ENCODE measurements at places on chromosomes 12 and 14.

DNA sequence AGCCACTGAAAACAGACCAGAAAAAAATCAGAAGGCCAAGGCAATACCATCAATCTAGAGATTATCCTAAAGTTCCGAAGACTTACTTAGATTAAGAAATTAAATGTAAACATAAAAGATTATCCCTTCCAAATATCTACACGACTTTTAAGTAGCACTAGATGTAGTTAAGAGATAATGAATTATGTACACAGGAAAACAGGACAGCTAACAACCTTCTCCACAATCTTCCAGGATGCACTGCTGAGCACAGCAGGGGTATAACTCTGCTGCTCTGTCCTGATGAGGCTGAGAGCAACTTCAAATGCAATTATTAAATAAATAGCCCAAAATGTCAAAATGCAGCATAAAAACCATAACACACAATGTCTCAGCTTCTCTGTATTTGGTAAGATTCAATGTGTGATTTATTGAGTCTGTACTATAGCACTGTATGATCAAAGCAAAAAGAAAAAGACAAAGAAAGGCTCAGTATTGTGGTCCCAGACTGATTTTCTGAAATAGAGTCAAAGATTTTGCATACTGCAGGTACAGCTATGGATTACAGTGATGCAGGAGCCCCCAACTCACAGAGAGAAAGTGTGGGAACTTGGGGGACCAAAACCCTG is 56.9 kb downstream of the TMTC1 start:
- no peak for DNase-seq

DNA sequence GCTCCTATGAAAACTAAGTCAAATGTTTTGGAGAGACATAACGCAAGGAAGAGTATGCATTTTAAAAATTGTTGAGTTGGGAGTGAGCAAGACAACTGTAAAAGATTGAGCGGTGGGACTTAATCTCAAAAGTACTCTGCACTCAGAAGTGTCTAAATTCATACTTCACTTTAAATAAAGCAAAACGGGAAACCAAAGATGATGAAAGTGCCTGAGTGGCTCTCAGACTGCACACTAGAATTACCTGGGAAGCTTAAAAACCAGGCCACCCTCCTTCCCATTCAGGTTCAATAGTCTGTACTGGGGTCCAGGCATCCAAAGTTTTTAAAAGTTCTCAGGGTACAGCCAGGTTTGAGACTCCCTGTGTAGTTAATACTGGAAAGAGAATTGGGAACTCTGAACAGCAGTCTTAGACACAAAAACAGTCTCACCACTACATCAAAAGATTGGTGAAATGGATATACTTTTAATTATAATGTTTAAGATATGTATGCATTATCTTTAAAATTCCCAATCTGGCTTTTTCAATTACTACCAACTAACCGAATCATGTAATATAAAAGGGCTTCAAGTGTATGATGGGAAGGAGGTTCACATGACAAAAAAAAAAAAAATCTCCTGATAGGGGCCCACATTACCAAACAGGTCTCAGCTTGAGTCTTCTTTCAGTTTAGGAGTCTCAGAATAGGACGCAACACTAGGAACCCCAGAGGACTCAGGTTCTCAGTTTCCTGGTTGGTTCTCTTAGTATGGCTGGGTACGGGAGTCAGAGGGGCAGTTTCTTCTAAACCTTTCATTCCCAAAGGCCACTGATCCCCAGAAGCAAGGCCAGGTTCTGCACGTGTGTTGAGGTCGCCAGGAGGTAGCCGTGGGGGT is 1.0 kb downstream of the HOMEZ start:
- peak; percentile 54 for DNase-seq

- no peak for DNase-seq
These were observed 388.1 kb downstream of the ZFP36L1 start for GRCh38 chr14:68404652-68405183.

- DNase-seq = no peak
These were observed 11.8 kb upstream of the SYNE2 start for GRCh38 chr14:63840981-63841380.

DNA sequence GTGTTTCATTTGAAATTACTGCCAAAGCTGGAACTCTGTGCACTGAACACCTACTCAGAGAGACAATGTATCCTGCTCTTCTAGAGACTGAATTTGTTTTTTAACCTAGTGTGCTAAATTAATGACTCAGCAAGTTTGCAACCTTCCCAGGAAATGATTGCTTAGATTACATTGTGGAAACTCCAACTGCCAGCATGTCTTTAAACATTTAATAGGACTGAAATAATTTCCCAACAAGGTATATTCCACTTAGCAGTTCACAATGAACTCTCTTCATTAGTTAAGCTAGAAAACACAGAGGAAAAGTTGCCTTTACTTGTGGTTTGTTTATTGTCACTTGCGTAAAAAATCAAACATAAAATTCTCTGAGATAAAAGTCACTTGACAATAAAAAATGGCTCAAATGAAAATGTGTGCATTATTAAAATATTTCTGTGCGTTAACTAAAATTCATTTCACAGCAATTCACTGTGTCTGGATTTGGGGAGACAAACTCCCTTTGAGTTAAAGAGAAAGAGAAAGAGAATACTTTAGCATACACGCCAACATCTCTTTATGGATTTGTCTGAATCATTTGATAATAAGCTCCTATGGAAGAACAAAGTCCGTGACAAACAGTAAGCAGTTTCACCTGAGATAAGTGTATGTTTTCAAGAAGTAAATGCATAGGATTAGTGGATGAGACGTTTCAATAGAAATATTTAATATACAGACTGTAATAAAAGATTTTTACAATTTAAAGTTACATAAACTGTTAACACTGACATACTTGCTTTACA is 284.0 kb downstream of the PRKD1 start:
- DNase-seq = no peak

- no peak for DNase-seq
These were observed 907.2 kb downstream of the LRFN5 start for GRCh38 chr14:42513837-42514236.

DNA sequence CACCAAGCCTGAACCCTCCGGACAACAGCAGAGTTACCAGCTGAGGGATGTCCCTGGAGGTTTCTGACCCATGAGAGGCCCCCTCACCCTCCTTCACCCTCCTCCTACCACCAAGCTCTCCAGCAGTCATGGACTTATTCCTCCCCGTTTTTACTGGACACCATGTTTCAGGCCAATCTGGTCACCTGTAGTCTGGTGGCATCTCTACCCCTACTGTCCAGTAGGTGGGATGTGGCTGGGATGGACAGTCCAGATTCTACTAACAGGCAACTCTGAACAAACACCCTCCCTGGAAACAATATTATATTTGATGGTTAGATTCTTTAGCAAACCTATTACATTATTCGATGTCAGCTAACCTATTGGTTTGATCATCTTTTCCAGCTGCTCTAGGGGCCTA is 83.2 kb downstream of the SLC38A1 start:
- DNase-seq = no peak

DNA sequence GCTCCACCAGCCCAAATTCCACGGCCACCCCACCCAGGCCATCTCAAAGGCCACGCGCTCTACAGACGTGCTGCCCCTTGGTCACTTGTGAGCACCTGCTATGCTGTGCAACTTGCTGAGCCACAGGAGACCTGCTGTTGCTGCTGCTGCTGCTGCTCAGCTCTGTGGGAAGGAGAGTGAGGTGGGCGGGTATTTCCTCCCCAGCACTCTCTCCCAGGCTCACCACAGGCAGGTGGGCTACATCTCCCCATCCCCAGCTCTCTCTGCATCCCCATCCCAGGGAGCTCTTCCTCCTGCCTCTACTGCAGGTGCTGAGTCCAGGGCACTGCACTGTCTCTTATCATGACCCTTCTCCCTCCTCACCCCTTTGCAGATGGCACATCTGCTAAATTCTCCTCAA is 306.9 kb downstream of the BCL11B start:
- DNase-seq = no peak

GRCh38 chr14:21192447-21192822 is 36.6 kb upstream of the OR5AU1 start:
- no peak for DNase-seq

- no peak for DNase-seq
These were observed 61.2 kb downstream of the NOC4L start for GRCh38 chr12:132205271-132206045.

- no peak for DNase-seq
These were observed 24.7 kb downstream of the HEATR5A start for GRCh38 chr14:31395572-31396205.

DNA sequence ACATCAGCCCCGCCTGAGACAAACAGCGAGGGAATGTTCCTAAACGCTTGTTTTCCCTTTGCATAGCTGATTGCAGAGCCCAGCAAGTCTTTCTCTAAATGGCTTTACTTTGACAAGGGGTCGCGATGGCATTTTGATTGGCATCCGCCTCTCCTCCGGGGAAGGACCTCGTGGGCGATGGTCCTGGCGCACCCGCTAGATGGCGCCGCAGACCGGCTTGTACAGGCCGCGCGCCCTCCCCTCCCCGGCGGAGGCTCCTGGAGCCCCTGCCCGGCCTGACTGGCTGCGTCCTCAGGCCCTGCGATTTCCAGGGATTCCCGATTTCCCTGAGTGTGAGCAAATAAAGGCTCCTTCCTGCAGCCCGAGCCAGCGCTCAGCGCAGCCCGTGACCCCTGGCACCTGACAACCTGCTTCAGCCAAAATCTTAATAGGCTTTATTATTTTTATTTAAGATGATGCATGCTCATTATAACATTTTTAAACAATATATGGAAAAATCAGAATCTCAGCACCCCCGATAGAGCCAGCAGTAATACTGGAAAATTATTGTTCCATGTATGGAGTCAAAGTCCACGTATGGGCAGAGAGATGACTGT is 468.3 kb downstream of the AACS start:
- peak; percentile 64 for DNase-seq

DNA sequence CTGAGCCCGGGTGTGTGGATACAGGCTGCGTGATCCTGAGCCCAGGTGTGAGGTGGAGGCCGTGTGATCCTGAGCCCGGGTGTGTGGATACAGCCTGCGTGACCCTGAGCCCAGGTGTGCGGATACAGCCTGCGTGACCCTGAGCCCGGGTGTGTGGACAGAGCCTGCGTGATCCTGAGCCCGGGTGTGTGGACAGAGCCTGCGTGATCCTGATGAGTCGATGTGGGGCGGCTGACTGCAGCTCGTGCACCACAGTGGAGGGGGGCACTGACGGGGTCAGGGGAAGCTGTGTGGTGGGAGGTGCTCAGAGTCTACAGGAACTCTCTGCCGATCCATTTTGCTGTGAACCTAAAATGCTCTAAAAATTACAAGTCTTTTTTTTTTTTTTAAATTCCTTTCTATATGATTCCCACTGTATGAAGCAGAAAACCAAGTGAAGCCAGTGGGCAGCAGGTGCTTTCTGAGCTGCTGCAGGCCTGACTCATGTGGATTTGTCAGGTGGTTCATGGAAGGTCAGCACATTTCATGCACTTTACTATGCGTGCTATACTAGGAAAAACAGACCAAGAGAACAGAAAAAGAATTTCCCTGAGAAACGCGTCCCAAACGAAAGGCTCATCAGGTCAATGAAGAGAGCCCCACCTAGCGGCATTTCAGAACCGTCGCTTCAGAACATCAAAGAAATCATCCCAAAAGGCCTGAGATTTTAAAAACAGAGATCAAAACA is 19.3 kb downstream of the BRF1 start:
- peak; percentile 33 for DNase-seq

DNA sequence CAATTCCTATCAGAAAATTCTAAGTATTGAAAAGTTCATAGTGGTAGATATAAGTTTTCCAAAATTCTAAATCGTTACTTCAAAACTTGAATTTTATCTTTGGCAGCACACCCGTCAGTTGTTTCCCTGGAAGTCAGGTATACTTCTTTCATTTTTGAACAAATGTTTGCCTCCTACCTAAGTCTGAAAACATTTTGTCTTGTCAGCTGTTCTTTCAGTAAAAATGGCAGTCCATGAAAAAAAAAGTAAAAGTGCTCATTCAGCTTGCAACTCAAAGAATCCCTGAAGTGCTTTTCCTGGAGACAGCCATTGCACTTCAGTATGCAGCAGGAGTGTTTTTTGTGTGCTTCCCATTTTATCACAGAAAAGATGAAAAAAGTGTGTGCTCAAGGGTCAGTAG is 130.1 kb upstream of the NEDD1 start:
- no peak for DNase-seq

DNA sequence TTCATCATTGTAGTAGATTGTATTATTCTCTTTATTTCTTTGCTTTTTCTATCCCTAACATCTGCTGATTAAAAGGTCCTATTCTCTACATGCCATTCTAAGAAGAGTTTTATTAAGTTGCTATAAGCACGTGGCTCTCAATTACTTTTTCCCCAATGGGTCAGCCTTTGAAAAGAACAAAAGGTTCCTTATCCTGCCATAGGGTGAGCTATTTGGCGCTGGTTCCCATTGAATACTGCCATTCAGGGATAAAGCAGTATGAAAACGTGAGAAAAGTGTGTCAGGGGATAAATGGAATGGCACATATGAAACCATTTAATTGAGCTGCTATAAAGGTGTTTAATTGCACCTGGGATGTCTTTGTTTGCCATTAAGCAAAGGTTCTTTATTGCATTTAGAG is 80.9 kb downstream of the SYNE2 start:
- DNase-seq = no peak

DNA sequence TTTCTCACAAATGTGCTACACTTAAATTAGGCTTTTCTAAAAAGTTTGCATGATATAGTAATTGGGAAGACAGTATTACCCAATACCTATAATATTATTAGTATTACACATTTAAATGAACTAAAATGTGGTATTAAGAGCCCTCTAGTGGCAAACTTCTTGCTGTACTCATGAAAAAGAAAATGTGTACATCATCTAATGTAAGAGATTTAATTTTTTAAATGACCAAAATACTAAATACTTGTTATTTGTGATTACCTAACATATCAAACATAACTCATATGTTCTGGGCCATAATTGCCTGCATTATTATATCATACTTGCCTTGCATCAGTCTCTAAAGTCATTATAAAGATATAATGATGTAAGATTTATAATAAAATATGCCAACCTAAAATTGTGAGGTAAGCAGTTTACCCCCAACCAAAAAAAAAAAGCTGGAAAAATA is 64.2 kb downstream of the DNAI7 start:
- DNase-seq = peak; percentile 67

GRCh38 chr14:70871863-70872677 is 35.2 kb upstream of the PCNX1 start:
- no peak for DNase-seq

- no peak for DNase-seq
These were observed 791 bp upstream of the RNF41 start for GRCh38 chr12:56222531-56222895.

DNA sequence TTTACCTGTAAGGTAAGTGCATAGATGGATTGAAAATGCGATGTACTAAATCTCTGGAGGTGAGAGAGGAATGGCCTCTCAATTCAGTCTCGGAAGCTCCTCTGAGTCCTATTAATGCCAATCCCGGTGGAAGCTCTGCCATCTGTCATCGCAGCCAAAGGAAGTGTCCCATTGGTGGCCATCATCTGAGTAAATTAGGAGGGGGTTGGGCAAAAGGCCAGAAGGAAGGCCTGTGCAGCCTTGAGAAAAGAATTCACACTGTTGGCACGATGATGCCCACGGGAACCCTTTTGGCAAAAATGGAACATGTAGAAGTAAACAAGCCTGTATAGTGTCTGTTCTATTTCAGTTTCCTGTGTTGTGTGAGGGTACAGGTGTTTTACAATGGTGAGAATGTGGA is 494.8 kb downstream of the NELL2 start:
- DNase-seq = no peak

Data from NB4 (cell line).